CD8-positive, alpha-beta T cell (primary cell): ENCODE measurements at places on chromosomes 2 and 18.

DNA sequence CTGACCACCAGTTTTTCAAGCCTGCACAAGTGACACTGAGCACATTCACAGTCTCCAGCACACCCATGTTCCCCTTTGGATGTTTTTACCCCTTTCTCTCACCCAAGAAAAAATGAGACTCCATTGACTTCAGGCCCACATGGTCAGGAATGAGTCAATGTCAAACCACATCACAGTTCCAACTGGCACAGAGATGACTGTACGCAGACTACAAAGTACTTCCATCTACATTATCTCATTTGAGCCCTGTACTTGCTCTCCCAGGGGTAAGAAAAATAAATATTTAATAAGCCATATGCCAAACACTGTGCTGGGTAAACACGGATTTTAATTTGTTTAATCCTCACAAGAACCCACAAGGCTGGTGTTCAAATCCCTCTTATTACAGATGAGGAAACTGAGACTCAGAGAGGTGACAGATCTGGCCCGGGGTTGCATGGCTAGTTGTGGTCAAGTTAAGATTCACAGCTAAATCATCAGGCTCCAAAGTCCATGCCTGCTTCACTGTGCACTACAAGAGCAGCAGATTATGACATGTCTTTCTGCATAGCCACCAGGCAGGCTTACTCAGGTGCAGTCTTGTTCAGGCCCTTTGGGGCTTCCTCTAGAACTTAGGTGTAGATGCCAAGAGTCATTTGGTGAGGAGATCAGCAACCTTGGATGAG, 106.1 kb downstream of the TXNL1 start:
- DNase-seq, result no peak

GRCh38 chr2:42979870-42980763, 187.7 kb upstream of the HAAO start:
- DNase-seq, result no peak

DNA sequence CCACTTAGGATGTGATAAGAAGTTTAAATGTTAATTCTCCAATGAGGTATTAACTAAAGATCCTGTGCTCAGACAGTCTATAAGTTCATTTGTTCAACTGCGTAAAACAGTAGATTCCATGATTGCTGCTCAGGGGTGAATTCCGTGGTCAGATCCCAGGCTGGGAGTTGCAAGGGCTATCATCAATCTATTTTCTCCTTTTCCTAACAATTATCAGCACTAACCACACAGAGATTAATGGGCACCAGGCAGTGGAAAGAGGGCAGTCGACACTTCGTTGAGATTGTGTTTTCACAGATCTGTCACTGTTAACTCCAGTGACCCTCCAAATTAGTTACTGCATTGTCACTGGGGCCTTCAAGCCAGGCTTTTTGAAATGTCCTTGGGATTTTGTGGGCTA, 154.1 kb upstream of the SPRED2 start:
- no peak for DNase-seq

- DNase-seq, result no peak
These were observed 28.3 kb downstream of the CYBRD1 start for GRCh38 chr2:171550613-171551012.

GRCh38 chr18:33578518-33579348, 714 bp downstream of the ASXL3 start:
- no peak for DNase-seq

DNA sequence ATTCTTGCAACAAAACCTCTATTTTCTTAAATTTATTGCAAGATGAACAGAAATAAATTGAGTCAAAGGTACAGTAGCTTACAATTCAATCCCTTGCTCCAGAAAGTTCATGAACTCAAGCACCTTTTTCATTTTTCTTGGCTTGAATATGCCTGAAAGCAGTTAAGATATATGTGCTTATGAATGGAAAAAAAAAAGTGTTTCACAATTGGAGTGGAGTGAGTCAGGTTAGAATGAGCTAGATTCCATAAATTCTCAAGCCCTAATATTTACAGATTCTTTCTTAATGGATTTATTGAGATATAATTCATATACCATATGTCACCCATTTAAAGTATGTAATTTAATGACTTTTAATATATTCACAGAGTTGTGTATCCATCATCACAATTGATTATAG, 39.6 kb upstream of the NEMP2 start:
- no peak for DNase-seq

DNA sequence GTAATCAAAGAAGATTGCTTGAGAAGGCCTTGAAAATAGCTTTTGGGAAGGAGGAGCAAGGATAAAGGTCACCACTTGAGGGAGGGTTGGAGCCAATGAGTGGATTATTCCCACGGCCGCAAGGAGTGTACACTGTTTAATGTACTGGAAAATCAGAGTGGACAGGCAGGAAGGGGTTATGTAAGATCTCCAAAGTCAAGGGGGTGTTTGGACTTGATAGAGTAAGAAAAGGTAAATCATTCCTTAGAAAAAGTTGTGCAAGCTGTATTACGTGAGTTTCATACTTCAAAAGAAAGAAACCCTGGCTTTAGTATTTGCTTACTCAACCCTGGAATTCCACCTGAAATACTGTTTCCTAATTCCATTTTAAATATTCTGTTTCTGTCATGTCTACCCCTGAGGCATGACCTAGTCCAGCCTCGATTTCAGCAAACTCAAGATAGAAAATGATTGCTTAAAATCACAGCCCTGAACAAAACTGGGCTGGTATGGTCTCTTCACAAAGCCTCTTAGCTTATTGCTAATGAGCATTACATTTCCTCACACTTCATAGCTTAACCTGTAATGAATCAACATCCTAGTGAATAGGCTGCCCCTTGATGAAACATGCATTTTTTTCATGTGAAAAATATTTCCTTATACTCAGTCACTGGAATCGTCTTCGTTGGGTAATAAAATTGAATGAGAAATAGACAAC, 1.1 kb downstream of the MREG start:
- DNase-seq, result no peak

- DNase-seq, result no peak
These were observed 284.1 kb downstream of the TRIB2 start for GRCh38 chr2:13000664-13001363.

DNA sequence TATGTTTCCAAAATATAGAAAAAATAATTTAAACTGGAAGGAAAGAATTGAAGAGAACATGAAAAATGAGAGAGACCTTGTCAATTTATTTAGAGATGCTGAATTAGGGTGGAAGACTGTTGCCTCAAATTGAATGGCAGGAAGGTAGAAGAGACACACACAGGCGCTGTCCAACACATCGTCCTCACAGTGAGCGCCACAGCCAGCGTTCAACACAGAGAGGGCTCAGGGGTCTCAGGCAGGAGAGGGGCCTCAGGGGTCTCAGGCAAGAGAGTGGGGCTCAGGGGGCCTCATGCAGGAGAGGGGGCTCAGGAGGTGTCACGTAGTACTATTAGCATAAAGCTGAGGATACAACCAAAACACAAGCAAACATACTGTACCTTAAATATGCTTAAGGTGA, 65.7 kb downstream of the TMEM18 start:
- DNase-seq, result no peak

DNA sequence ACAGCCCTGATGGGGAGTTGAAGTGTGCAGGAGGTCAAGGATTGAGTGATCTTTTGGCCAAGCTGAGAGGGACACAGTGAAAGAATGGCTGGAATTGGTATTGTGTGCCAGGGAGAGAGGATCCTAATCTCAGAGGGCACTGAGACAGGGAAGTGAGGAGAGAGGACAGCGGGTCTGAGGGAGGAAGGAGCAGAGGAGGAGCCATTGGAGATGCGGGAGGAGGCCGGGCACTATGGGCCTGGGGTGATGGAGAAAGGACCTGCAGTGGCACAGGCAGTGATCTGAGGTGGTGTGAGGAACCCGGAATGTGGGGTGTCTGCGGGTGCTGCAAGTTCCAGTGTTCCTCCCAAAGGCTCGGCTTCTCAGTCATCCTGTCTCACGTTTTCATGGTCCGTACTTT, 26.8 kb downstream of the RNF144A start:
- DNase-seq, result no peak

GRCh38 chr2:39308778-39309177, 65.0 kb upstream of the CDKL4 start:
- no peak for DNase-seq

GRCh38 chr18:21203542-21204241, 38.3 kb upstream of the GREB1L start:
- DNase-seq, result no peak

GRCh38 chr2:165192729-165193128, 11.1 kb downstream of the SCN3A start:
- DNase-seq, result no peak

DNA sequence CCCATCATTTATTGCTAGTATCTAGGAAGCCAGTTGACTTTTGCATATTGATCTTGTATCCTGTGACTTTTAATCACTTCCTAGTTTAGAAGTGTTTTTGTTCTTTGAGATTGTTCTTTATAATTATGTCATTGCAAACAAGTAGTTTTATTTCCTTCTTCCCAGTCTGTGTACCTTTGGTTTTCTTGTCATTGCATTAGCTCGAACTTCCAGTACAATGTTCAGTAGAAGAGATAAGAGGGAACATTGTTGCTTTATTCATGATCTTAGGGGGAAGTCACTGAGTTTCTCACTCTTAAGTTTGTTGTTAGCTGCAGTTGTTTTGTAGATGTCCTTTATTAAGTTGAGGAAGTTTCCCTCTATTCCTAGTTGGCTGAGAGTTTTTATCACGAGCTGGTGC, 61.0 kb downstream of the TRAPPC12 start:
- no peak for DNase-seq

- DNase-seq, result no peak
These were observed 592.3 kb downstream of the THSD7B start for GRCh38 chr2:137357634-137358033.

DNA sequence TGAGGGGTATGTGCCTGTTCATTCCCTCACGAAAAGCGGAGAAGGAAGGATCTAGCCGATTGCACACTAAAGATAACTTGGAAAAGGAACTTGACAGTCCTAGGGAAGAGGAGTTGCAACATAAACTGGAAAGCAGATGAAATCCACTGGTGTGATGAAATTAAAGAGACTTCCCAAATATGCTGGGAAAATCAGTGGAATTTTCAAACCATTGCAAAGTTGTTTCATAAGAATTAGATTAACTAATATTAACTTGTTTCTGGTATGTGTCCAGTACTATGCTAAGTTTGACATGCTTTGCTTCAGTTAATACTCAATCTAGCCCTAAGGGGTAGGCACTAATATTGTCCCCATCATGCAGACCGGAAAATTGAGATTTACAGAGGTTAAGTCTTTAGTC, 222.7 kb downstream of the IKZF2 start:
- DNase-seq, result no peak

- DNase-seq, result no peak
These were observed 237.6 kb upstream of the TRIB2 start for GRCh38 chr2:12479065-12479601.

DNA sequence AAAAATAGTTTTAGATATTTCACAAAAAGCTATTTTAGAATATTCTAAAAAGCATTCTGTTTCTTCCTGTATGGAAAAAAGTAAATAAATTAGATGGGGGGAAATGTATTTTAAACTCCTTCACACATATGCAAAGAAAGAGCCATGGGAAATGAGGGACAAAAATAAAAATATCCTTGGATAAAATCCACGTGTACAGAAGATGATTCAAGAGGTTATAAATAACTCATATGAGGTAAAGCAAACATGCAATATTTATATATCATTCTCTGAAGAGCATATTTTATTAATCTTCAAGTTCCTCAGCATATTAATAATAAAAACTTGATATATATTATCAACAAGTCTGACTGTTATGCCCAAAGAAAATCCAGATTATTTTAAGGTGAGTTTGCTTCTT, 8.8 kb upstream of the GFPT1 start:
- no peak for DNase-seq

GRCh38 chr2:75896779-75897366, 186.2 kb upstream of the GCFC2 start:
- no peak for DNase-seq

- no peak for DNase-seq
These were observed 183.2 kb downstream of the UXS1 start for GRCh38 chr2:106010818-106011355.

DNA sequence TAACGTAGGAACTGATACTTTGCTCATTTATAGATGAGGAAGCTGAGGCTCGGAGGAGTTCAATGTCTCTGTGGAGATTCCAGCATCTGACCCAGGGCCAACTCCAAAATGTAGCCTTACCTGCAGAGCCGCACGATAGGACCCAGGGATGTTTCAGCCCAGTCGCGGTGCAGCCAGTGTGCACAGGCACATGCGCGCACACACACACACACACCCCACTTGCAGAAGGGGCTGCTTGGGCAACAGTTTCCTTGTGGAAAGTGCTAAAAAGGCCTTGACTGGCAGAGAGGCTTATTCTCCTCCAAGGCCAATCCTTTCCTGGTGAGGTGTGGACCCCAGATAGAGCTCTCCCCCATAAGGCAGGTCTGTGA, 101.7 kb downstream of the ZFP36L2 start:
- DNase-seq, result no peak

GRCh38 chr2:108858894-108859293, 72.3 kb downstream of the CCDC138 start:
- DNase-seq, result no peak

DNA sequence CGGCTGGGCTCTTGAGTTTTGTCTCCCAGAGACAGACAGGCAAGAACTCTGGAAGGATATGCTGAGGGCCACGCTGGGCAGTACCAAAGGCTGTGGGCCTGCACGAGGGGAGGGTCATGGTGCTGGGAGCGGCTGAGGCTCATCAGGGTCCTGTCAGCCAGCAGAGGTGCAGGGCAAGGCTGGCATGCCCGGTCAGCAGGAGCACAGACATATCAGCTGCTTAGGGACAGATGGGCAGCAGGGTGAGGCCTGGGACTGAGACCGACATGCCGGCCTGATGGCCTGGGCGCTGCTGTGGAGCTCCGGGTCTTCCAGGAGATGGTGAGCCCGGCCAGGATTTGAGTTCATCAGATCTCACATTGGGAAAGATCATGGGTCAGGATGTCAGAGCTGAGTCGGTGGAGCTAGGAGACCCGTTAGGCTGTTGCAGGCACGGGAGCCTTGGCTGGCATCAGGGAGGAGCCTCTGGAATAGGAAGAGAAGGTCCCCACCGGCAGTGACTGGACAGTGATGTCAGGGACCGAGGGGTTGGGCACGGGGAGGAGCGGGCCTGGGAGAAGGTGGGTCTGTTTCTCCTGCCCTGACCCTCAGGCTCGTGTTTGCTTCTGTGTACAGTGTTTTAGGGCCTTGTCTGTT, 18.8 kb downstream of the CNDP2 start:
- DNase-seq, result no peak

DNA sequence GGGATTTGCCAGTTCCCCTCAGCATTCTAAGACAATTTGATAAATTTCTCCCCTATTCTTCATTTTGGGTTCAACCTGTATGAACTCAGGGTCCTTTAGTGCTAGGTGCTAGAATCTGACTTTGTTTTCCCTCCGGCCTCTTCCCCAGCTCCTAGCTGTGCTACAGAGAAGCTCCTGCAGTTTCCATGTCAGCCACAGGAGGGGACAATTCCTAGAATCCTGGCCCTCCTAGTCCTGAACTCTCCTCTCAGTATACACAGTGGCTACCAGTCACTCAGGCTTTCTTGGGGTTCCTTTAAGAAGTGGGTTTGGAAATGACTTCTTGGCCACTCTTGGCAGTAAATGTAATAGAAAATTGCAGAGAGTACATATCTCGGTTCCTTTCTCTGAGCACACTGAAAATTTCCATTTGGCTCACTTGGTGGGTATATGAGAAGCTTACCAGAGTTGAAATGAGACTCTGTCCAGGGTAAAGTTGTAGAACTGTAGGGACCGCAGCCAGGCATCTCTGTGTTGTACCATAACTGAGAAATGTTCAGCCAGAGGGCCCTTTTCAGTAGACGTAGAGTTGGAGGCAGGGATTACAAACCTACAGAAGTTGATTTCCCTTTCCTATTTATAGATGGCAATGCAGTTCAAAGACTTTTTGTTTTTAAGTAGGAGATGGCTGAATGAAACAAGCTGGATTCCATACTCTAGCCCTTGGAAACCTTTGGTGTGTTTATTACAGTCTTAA, 5.0 kb upstream of the CHST10 start:
- DNase-seq, result no peak

GRCh38 chr2:133447303-133447702, 121.0 kb downstream of the NCKAP5 start:
- no peak for DNase-seq
